ENCODE measurements at places on chromosomes 16 and 17.

DNA sequence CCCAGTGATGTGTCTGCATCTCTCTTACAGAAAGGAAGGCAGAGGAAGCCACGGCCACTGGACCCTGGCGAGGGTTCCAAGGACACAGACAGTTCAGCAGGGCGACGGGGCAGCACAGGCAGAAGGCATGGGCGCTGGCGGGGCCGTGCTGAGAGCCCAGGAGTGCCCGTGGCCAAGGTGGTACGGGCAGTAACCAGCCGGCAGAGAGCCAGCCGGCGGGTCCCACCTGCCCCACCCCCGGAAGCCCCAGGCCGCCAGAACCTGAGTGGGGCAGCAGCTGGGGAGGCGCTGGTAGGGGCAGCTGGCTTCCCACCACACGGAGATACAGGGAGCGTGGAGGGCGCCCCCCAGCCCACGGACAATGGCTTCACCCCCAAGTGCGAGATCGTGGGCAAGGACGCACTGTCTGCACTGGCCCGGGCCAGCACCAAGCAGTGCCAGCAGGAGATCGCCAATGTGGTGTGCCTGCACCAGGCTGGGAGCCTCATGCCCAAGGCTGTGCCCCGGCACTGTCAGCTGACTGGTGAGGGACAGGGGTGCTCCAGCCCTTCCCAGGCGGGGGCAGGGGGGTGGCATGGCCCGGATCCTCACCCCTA lies 7.8 kb downstream of the XYLT2 start:
- DNase-seq: no peak

- no peak for DNase-seq
These were observed 6.8 kb downstream of the DNASE1 start for GRCh38 chr16:3661311-3661710.

GRCh38 chr17:76304226-76305134 lies 3.6 kb downstream of the QRICH2 start:
- DNase-seq: no peak

DNA sequence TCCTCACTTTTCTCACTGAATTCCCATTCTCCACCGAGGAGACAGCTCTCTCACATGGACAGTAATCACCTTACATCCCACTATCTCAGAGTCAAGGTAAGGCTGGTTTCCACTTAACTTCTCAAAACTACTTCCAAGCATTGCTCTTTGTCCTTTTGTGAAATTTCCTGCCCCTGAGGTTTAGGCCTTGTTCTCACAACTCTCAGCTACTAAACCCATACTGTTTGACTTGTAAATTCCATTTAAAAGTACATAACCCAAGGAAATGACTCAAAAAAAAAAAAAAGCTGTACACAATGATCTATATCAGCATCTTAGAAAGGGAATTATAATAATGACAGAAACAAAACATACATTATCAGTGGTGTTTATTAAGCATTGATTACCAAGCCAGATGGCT lies 8.8 kb downstream of the CDC27 start:
- DNase-seq: no peak

GRCh38 chr17:3221850-3222249 lies 14.4 kb downstream of the OR1A1 start:
- no peak for DNase-seq

- no peak for DNase-seq
These were observed 40.8 kb upstream of the ENDOV start for GRCh38 chr17:80374039-80374731.

DNA sequence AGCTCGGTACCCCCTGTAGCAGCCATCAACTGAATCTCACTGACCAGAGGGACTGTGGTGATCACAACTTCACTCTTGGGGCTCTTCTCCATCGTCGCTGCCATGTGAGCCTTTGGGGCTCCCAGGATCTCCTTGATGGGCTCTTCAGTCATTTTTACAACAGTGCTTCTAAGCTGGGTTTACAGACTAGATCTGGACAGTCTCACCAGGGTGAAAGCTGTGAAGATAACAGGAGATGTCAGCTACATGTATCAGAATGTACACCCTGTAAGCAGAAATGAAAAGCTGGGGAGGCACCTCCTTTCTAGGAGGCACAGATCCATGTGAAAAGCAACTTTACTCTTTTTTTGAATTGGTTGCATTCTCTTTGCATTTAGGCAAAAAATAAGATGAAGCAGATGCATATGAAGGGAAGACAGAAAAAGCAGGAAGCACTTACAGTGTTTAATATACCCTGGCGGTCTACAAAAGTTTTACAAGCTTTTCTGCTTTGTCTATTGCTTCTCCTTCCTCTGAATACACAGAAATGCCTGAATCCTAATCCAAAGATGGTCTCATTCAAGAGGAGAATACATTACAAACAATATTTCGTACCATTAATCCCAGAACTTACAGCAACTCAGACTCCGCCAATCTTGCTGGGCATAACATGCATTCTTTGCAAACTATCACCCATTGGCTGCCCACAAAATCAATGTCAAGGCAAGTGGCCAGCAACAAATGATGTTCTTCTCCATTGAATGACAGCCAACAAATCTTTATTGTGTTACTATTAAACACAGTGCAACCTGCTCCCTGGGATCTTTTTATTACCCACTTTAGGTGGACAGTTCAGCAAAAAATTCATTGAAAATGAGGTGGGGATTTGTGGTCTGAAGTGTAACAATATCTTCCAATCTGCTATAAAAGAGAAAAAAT lies 1.5 kb downstream of the TMEM100 start:
- DNase-seq: no peak

- no peak for DNase-seq
These were observed 788.7 kb upstream of the GOT2 start for GRCh38 chr16:59522826-59523225.

DNA sequence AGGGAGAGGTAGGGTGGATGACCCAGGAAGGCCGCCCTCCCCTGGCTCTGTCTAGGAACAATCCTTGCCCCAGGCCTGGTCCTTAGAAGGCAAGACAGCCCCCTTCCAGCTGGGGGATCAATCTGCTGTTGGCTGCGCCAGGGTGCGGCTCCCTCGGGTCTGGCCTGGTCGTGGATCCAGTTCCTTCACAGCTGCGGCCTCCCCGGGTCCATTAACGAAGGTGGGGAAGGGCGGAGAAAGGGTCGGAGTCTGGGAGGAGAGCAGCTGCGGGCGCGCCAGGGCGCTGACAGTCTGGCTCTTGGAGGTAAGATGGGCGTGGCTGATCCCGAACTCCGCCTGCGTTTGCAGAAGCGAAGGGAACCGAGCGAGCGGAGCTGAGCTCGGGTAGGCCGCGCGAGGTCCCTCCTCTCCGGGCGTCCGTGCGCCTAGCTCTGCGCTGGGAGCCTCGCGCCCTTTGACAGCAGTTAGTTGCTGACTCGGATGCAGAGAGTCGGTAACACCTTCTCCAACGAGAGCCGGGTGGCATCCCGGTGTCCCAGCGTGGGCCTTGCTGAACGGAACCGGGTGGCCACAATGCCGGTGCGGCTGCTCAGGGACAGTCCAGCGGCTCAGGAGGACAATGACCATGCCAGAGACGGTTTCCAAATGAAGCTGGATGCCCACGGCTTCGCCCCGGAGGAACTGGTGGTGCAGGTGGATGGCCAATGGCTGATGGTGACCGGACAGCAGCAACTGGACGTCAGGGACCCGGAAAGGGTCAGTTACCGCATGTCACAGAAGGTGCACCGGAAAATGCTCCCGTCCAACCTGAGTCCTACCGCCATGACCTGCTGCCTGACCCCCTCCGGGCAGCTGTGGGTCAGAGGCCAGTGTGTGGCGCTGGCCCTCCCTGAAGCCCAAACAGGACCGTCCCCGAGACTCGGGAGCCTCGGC lies at the start of gene HSPB9:
Gene HSPB9 (plus strand): TSS at position 434 of the 933 bp plus-strand sequence. CDS start 47 bp downstream, at position 481.
- DNase-seq: no peak

- no peak for DNase-seq
These were observed 37.1 kb downstream of the BAIAP2 start for GRCh38 chr17:81071761-81072741.

DNA sequence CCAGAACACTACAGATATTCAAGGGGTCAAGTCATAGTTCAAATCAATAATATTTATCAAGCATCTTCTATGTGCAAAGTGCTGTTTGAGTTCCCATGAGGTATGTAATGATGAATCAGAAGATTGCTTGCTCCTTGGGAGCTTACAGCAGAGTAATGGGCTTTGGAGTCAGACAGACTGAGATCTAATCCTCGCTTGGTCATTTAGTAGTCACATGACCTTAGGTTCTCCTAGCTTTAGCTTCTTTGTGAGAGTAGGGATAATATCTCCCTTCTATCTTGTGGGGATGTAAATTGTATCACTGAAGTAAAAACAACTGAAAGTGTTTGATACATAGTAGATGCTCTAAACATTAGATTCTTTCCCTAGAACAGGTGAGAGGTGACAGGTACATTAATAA lies 30.1 kb downstream of the SNX11 start:
- no peak for DNase-seq

DNA sequence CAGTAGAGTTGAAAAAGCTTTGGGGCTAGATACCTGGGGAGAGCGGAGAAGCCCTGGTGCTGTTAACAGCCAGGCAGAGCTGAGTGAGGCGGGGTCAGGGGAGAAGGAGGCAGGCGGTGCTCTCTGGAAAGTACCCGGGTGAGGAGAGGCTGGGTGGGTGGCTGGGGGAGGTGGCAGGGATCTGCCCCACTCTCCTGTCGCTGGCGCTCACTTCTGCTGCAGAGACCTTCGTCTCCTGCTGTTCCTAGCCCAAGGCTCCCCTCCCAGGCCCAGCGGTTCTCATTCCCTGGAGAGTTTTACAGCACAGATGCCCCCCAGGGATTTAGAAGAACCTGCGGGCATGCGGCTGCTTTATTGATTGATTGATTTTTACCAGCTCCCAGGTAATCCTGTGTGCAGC lies 302.8 kb downstream of the IRF8 start:
- DNase-seq: no peak

GRCh38 chr17:22138861-22139469 lies 446.6 kb downstream of the KCNJ18 start:
- DNase-seq: no peak

DNA sequence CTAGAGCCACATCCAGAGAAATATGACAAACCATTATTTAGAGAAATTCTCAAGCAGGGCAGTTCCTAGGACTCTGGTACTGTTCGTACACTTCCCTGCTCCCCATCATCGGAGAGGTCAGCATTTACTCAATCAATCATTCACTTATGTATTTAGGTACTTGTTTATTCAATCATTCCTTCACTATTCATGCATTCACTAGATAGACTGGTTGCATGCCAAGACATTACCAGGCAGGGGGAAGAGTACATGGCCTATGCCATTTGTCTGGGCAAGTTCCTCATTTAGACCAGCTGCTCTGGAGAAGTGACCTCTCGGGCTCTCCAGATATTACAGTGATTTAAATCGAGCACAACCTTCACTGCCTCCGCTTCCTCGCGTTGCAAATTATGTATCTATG lies 603.4 kb downstream of the KCNJ2 start:
- DNase-seq: no peak

- no peak for DNase-seq
These were observed 26.0 kb downstream of the DCUN1D3 start for GRCh38 chr16:20874088-20874581.

DNA sequence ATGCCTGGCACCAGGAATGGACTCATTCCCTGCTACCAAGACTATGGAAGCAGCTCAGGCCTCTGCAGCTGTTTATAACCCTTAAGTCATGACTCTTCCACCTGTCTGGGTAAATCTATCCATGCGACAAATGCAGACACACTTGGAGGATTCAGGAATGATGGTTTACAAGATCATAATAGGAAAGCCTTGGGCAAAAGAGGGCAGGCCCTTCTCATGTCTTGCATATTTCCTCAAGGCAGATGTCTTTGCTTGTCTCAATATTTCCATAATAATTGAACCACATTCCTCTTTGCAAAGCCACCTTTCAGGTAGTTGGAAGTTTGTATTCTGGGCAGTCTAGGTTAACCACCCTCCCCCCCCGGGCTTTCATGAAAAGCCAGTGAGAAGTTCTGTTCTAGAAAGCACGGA lies 884 bp upstream of the JPT1 start:
- DNase-seq: no peak

- no peak for DNase-seq
These were observed 10.8 kb downstream of the DNAJA2 start for GRCh38 chr16:46962629-46963028.

DNA sequence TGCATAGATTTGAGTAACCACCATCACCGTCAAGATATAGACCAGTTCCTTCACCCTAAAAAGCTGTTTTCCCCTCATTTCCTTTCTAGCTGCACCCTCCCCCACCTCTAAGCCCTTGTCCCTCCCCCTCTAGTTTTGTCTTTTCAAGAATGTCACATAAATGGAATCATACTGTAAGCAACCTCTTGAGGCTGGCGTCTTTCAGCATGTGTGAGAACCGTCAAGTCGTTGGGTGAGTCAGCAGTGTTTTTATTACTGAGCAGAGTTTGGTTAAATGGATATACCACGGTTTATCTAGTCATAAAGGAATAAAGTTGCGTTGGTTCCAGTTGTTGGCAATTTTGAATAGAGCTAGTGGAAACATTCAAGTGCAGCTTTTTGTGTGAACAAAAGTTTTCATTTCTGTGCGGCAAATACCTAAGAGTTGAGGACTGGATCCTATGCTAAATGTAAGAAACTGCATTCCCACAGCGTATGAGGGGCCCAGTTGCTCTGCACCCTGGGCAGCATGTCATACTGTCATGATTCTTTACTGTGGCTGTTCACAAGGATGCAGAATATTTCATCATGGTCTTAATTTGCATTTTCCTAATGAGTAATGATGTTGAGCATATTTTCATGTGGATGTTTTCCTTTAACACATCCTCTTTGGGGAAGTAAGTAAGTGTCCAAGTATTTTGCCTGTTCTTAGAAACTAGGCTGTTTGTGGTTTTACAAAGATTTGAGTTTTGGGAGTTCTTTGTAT lies 264.3 kb downstream of the CPPED1 start:
- DNase-seq: no peak

DNA sequence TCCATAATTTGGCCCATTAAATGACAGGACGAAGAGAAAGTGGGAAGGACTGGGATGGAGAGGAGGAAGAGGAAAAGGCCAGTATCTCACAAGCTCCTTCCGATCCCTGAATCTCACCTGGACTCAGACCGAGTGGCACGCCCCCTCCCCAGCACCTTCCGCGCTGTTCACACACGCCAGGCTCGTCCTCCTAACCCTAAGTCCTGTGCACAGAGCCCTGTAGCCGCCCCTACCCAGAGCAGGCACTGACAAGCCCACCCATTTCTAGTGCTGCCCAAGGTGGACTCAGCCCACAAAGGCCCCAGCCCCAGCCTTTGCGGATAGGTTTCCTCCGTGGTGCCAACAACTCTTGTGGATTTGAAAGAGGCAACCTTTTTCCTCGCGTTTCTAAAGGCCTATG lies 9.2 kb downstream of the HS3ST3B1 start:
- no peak for DNase-seq

- DNase-seq: peak; percentile 49
These were observed 300.6 kb downstream of the SEC14L1 start for GRCh38 chr17:77441130-77441920.

GRCh38 chr17:39618246-39618913 lies 8.4 kb upstream of the PPP1R1B start:
- DNase-seq: peak; percentile 42

DNA sequence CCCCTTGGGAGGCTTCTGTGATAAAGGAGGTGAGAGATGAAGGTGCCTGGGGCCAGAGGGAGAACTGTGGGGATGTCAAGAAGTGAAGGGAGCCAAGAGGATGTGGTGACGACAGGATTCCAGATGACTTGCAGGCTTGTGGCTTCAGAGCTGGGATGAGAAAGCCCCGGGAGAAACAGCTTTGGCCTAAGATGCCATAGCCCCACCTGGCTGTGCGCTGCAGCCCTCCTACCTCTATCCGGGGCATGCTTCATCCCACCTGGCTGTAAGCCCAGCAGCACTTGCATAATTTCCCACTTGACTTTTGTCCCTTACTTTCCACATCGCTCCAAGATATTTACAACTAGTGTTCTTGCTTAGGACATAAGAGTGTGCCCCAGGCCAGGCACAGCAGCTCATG lies 29.3 kb downstream of the GINS3 start:
- no peak for DNase-seq

Measured in NCI-H1694 (cell line).